ENCODE measurements at places on chromosomes 12 and 14.
A peak's percentile ranks its signal among the peaks of the same experiment; 100 is the strongest.

DNA sequence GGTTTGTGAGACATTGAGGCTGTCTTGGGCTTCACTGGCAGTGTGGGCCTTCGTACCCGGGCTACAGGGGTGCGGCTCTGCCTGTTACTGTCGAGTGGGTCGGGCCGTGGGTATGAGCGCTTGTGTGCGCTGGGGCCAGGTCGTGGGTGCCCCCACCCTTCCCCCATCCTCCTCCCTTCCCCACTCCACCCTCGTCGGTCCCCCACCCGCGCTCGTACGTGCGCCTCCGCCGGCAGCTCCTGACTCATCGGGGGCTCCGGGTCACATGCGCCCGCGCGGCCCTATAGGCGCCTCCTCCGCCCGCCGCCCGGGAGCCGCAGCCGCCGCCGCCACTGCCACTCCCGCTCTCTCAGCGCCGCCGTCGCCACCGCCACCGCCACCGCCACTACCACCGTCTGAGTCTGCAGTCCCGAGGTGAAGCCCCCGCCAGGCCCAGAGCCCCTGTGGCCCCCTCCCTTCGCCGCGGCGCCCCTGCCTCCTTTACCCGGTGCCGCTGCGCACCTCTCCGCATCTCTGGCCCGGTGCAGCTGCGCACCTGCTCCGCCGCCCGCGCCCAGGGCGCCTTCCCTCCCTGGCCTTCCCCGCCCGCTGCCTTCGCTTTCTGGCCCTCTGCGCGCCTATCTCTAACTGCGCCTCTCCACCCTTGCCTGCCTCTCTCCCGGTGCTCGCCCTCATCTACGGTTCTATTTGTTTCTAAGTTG, at the start of gene ENO2:
ENO2 (plus strand) TSS at position 335 of the 701 bp plus-strand sequence. CDS start 1,253 bp downstream, outside the sequence.
- peak; percentile 86 for DNase-seq

GRCh38 chr14:99214701-99215100, 57.3 kb downstream of the BCL11B start:
- DNase-seq = no peak

DNA sequence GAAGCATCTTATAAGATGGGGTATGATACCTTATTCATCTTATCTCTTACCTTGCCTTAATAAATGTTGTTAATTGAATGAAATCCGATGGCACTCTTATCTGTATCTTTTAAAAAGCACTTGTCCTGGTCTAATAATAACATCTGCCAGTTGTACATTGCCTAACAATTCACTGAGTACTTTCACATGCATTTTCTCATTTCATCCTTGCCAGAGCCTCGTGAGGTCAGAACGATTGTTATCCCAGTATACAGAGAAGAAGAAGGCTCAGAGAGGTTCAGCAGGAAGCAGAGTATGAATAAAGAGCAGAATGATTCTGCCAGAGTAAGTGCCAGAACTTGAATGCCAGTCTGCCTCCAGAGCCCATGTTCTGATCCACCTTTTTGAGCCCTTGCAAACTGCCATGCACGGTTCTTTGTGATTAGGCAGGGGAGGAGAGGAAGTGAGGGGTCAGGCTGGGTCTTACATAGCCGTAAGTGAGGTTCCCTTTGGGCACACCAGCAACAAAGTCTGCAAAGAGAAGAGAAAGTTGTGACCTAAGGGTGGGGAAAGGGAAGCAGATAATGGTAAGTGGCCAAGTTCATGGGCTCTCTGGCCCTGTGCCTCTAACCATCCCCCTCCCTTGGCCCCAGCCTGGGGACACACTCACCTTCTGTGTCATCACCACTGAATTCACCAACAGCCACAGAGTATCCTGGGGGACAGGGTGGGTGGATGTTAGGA, 11.7 kb downstream of the ITGA5 start:
- DNase-seq = no peak

GRCh38 chr12:16766736-16767135, 160.8 kb upstream of the LMO3 start:
- DNase-seq = no peak

- no peak for DNase-seq
These were observed 320.6 kb downstream of the RAD51B start for GRCh38 chr14:68140076-68140741.

DNA sequence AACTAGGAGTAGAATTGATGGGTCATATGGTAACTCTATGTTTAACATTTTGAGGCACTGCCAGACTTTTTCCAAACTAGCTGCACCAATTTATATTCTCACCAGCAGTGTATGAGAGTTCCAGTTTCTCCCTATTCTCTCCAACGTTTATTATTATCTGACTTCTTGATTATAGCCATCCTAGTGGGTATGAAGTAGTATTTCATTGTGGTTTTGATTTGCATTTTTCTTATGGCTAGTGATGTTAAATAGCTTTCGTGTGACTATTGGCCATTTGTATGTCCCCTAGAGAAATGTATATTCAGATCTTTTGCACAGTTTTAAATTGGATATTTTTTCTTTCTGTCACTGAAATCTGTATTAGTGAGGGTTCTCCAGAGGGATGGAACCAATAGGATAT, 37.8 kb downstream of the HELB start:
- no peak for DNase-seq

- no peak for DNase-seq
These were observed 5.6 kb downstream of the PYM1 start for GRCh38 chr12:55922126-55922525.

GRCh38 chr12:92295523-92295922, 149.9 kb upstream of the BTG1 start:
- no peak for DNase-seq
